Nucleus accumbens (tissue), 56 donors: ENCODE measurements at places on chromosomes 7 and 10.

GRCh38 chr7:155217634-155218033 is 80.0 kb upstream of the INSIG1 start:
- no peak for DNase-seq

GRCh38 chr7:112509402-112509801 is 28.6 kb downstream of the LSMEM1 start:
- DNase-seq: no peak

DNA sequence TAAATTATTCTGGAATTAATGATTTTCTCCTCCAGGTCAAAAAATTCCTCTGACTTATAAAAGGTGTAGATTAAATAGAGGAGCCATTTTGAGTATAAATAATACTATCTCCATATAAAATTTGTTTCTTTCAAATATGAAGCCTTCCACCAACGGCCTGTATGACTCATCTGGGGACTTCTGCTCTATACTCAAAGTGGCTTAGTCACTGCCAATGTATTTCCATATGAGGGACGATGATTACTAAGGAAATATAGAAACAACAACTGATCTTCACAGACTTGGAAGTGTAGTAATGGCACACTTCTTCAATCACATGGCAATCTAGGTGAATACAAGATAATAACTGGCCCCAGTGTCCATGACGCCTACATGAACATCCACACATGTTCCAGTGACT is 335.6 kb upstream of the HGF start:
- DNase-seq: no peak

DNA sequence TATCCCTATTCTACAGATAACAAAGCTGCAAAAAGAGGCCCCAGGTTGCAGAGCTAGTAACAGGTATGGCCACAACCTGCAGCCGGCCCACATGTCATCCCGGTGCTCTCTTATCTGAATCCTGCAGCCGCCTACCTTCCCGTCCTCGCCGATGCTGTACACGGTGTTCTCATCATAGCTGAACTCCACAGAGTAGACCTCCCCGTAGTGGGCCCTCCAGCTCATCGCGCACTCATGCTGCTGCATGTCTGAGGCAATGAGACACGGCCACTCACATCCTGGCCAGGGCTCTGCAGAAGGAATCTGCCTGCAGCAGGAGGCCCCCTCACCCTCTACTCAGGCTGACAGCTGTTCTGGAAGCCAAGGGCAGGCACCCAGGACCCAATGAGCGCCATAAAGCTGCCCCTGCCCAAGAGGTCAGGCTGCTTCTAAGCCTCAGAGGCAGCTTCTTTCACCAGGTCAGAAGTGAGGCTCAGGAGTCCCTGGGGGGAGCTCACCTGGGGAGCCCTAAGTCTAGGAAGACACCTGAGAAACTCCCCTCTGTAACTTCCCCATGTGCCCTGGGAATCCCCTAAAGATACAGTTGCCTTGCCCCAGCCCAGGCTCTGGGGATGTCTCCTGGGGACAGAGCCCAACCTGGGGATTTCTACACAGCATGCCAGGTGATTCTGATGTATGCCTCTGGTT is 17.9 kb upstream of the CYREN start:
- DNase-seq: no peak

DNA sequence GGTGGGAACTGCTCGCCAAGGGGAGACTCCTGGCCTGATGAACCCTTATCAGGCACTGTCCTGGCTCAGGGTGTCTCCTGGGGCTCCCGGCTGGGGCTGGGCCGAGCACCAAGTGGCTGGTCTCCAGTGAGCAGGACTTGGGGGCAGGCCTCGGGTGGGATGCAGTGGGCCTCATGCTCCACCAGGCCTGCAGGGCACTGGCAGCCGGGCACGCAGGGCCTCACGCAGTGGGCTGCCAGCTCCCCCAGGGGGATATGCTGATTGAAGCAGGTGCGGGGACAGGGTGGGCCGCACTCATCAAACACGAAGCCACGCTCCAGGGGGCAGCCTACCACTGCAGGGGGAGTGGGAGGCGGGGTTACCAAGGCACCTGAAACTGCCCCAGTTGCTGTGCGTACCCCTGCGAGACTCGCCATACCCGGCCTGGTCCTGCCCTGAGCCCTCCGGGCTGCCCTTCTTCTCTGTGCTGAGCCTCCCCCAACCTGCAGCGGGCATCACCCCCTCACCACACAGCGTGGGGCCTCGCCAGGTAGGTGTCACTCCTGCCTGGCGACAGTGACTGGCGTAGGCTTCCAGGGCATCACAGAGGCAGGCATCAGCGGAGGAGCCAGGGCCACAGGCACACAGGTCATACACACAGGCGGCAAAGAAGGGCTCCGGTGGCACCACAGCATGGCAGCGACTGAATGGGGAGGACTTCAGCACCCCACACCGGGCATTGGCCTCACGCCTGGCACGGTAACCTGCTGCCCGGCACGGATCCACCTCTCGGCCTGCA is 14.5 kb downstream of the ATP6V1F start:
- no peak for DNase-seq

GRCh38 chr7:73707045-73707631 is 12.3 kb downstream of the STX1A start:
- no peak for DNase-seq

DNA sequence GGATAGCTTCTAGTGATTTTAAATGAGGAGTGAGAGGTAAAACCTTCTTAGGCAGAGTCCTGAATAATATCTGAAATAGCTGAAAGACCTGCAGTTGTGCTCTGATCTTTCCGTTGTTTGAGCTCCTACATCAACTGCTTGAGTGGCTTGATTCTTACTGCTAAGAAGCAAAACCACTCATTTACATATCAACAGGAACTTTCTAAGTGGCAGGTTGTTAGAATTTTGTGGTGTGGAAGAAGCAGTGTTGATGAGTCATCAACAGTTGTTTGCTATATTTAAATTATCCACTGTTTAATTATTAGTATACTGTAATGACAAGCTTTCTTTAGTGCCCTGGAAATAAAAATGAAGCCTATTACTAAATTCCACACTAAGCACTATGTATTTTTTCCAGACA is 689.5 kb downstream of the DNAJB9 start:
- no peak for DNase-seq

DNA sequence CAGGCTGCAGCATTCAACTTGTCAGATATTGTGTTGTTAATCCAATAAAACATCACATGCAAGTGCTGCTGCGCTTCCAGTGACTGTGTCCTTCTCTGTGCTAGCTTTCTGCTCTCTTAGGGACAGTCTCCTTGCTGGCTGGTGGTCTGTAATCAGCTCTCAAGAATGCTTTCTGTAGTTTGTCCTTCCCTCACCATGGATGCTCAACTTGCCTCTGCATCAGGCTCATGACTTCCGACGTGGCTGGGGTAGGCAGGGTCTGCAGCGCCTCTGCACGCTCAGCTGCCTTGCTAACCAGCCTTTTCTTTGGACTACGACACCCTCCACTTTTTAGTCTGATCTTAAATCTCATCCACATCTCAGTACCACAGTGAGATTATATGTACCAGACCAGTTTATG is 58.3 kb downstream of the MMRN2 start:
- no peak for DNase-seq

GRCh38 chr10:68792115-68792514 is 35.2 kb upstream of the STOX1 start:
- DNase-seq: no peak

GRCh38 chr10:128843972-128844371 is 623.1 kb upstream of the MGMT start:
- no peak for DNase-seq

GRCh38 chr10:102406815-102407214 is 11.3 kb downstream of the NFKB2 start:
- no peak for DNase-seq

- DNase-seq: no peak
Observed at GRCh38 chr10:107994621-107995270, 830.2 kb upstream of the SORCS1 start.

- DNase-seq: no peak
Observed at GRCh38 chr10:90226517-90226916, 525.1 kb downstream of the KIF20B start.

DNA sequence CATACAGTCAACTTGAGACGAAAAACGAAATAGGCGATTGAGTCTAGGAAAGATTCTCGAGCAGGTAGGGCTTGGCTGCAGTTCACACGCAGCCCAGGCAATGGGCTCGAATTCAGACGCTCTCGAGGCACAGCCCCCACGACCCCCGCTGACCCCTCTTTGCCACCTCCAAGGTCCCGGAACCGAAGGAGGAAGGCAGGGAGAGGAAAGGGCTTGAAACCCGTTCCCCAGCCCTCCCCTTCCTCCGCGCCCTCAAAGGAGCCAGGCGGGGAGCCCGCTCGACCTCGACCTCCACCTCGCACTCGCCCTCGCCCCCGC is 441 bp downstream of the CCDC186 start:
- DNase-seq: no peak

GRCh38 chr10:128927497-128928161 is 539.4 kb upstream of the MGMT start:
- DNase-seq: no peak
